ENCODE measurements at places on chromosomes 1 and 21. TPM values are rescaled to one million over a fixed set of nuclear protein-coding genes. Genes with fewer than 3 reads are reported as not detected.

Gene RHCE
- total RNA-seq = 0.41 TPM

DNA sequence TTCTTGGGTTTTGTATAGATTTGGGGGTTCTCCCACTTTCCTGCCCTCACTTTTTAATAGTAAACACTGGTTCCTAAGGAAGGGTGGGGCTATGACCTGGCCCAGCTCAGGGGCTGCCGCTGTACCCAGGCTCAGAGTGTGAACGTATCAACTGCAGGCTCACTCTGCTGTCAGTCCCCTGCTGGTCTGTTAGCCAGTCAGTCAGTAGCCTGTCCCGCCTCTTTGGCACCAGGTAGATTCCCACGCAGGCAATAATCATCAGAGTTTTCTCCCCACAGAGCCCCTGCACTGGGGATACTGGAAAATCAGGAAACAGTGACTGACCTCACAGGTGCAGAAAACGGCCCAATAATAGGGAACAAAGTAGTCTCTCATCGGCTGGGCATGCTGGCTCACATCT lies 15.0 kb upstream of the ALPL start:
- no peak for DNase-seq

GRCh38 chr1:179761296-179761695 lies 18.2 kb downstream of the FAM163A start:
- no peak for DNase-seq

Gene NPHS2
- total RNA-seq = not detected

Gene CFHR3
- 0.77 TPM for total RNA-seq

- DNase-seq = no peak
Observed at GRCh38 chr1:153368495-153368894, 6.9 kb downstream of the S100A12 start.

DNA sequence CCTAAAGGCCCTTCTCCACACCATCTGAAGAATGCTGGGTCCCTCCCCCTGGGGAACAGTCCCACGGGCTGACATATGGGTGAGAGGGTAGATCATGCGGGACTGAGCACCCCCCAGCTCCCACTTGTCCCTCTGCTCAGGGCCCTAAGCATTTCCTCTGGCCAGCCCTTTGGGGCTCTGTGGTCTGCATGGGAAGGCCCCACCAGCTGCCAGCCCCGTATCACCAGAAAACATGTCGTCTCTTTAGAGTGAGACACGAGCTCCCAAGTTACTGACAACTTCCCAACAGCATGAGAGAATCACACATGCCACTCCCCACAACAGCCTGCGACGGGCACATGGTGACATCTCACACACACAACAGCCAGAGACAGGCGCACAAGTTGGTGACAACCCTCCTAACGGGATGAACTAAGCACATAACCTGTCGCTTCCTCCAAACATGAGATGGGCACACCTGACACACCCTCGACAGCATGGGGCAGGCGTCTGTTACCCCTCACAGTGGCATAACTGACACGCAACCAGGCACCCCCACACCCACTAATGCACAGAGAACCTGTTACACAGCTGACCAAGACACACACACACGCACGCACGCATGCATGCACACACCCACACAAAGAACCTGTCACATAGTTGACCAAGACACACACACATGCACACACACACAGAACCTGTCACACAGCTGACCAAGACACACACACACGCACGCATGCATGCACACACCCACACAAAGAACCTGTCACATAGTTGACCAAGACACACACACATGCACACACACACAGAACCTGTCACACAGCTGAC lies 41.2 kb downstream of the AHDC1 start:
- DNase-seq = no peak

DNA sequence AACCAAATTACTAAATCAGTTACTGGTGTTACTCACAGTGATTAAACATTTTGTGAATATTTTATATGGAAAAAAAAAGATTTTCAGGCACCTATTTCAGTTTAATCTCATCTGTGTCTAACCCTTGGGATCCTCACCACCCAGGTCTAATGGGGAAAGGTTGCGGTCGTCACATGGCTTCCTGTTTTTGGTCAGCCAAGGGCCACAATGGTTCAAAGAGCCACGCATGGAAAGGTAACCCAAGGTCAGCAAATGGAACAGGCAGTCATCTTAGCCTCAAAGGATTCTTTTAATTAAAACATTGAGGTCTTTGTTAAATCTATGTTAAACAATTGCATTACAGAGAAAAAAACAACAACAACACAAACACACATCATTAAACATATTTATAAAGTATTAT lies 21.9 kb downstream of the SRSF4 start:
- DNase-seq = no peak

DNA sequence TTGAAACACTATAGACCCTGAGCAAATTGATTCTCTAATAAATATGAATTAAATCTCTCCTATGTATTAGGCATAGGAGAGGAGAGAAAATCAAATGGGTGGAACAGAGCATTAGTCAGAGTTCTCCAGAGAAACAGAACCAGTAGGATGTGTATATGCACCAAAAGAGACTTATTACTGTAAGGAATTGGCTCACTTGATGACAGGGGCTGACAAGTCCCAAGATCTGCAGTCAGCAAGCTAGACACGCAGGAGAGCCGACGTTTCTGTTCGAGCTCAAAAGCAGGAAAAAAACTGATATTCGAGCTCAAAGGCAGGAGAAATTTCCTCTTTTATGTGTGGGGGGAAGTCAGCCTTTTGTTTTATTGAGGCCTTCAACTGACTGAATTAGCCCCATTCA lies 259.2 kb upstream of the KAZN start:
- DNase-seq = no peak

DNA sequence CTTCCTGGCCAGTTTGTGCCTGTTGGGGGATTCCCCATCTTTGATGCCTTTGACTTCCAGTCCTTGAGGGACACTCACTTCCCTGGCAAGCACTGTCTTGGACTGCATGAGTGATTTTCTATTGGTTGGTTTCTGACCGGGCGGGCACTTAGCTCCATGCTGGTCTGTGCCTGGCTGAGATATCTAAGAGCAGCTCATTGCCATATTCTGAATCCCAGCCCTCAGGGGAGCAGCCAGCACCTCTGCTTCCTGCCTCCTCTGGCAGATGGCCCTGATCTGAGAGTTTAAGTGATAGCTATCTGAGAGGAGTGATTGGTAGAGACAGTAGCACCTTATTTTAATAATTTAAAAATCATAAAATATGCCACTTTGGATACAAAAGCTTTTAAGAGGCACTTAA lies 52.5 kb downstream of the DISC1 start:
- DNase-seq = no peak

DNA sequence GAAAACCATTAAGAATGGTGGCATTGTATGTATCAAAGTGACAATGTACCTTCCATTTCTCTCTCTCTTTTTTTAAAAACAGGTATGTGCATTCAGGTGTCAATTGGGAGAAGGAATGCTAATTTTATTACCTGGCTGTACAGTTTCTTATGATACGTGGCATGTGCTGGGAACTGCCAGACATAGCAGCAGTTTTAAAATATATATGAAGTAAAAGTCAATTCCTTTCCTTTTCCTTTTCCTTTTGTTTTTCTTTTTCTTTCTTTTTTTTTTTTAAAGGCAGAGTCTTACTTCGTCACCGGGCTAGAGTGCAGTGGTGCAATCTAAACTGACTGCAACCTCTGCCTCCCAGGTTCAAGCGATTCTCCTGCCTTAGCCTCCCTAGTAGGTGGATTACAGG lies 37.0 kb downstream of the SPEN start:
- DNase-seq = no peak

- no peak for DNase-seq
Observed at GRCh38 chr1:78222225-78222959, 176.6 kb downstream of the GIPC2 start.
